ENCODE measurements at places on chromosomes 2 and 18.

- DNase-seq: no peak
Observed at GRCh38 chr18:50334546-50335152, 40.2 kb upstream of the SKA1 start.

DNA sequence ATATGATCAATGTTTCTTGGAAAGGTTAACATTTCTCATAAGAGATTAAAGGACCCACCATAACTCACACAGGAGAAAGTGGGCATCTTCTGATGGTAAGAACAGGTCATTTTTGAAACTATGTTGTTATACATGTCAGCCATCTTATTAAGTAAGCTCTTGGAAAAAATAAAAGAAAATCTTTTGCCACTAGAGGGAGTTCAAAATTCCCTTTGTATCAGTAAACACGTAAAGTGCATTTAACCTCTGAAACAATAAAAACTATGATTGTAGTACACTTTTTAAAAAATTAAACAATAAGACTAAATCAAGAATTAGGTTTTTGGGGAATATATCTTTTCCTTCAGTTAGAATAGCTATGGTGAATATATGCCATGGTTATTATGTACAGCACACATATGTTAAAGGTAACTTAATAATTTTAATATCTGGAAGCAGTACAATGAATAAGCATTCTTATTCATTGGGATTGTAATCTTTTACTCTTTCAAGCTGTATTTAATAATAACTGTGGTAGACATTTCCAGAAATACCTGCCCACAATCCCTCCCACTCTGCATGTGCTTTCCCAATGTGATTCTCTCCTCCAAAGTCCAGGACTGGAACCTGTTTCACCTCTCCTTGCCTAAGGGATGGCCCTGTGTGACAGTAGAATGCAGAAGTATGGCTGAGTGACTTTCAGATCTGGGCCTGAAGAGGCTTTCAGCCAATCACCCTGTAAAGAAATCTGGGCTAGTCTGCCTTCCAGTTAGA, 64.2 kb downstream of the RBMS1 start:
- no peak for DNase-seq

DNA sequence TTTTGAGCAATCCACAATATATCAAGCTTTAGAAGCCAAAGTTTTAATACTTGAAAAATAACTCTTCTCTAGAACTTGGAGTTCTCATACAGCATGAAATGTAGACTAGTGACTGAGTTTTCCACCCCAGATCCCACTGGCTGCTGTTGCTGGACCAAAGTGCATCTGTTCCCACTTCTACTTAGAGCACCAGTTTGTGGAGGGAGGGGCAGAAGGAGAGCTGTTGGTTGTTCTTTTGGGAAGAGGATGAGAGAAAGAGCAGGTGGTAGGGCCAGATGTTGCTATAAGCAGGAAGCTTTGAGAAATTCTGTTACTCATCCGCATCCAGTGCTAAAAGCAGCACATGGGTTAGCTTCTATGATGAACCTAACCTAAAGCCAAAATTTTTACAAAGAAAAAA, 59.0 kb downstream of the MBD2 start:
- DNase-seq: no peak

DNA sequence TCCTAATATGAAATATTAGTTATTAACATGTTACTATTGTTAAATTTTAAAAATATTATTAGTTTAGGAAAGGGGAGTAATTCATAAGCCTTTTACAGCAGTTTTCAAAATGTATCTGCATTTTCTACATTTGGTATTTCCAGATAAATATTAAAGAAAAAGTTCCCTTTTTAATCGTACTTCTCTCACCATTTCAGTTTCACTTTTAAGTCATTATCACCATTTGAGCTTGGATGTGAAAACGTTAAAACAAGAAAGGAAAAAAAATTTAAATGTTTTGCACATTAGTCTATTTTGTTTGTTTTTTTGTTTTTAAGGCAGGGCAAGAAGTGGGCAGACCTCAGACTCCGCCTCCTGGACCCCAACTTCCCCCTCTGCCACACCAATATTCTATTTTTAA, 3.3 kb upstream of the SRSF7 start:
- no peak for DNase-seq

- DNase-seq: no peak
Observed at GRCh38 chr18:79377187-79377891, 18.4 kb upstream of the NFATC1 start.

- no peak for DNase-seq
Observed at GRCh38 chr2:42049221-42050009, 1.6 kb downstream of the PKDCC start.

GRCh38 chr2:1518331-1518803, 105.1 kb downstream of the TPO start:
- DNase-seq: no peak

- DNase-seq: no peak
Observed at GRCh38 chr18:39506581-39507330, 1941.2 kb upstream of the CELF4 start.

DNA sequence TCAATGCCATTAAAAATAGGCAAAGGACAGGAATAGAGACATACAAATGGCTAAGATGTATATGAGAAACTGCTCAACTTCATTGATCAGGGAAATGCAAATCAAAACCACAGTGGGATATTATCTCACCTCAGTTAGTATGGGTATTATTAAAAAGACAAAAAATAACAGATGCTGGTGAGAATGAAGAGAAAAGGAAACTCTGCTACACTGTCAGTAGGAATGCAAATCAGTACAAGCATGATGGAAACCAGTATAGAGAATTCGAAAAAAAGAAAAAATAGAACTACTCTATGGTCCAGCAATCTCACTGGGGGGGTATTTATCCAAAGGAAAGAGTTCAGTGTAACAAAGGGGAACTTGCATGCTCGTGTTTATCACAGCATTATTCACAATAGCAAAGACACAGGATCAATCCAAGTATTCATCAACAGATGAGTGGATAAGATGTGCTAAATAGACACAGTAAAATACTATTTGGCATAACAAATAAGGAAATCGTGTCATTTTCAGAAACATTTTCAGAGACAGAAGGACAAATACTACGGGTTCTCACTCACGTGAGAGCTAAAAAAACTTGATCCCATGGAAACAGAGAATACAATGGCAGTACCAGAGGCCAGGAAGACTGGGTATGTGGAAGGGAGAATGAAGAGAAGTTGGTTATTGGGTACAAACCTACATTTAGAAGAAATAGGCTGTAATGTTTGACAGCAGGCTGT, 60.6 kb downstream of the CCDC74A start:
- no peak for DNase-seq

DNA sequence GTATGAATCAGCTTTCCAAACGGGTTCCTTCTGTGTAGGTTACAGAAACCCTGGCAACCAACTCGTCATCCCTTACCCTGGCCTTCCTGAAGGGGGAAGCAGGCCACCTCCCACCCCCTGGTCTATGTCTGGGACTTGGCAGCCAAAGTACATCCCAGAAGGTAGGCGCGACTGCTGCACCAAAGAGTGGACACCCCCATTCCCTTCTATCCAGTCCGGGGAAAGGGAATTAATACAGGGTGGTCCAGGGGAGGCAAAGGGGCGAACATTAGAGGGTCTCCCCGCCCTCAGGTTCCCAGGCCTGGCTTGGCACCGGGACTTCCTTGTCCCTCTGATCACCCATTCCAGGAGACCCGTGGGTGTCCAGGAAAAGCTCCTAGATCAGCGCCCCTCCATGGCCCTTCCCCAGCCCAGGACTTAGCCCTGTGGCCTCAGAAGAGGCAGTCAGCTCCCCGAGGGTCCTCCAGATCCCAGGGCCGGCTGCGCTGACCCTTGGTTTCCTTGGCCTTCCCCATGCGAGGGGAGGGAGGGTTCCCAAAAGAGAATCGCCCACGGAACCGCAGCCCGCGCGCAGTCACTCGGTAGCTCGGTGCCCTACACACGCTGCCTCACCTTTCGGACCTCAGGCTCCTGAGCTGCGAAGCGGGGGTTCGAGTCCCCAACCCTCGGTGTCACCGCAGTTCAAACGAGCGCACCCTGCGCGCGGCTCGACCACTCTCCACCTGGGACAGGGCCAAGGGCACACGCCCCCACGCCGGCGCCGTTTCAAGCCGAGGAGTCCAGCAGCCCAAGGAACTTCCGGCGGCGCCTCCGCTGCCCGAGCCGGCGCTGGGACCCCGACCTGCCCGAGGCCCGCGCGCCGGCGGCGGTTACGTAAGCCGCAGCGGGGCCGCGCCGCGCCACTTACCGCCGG, at the start of gene PER2:
Gene PER2, minus strand, starts transcription at position 874 of the 913 bp plus-strand sequence. CDS start 10,674 bp downstream, outside the sequence.
- peak; percentile 27 for DNase-seq
